ENCODE measurements at places on chromosomes 4 and X.

- no peak for DNase-seq
These were observed 601 bp downstream of the INPP4B start for GRCh38 chr4:142845293-142846107.

- DNase-seq: no peak
These were observed 69.2 kb downstream of the HADH start for GRCh38 chr4:108058685-108059440.

- no peak for DNase-seq
These were observed 101.8 kb upstream of the VCX2 start for GRCh38 chrX:8272821-8273220.

DNA sequence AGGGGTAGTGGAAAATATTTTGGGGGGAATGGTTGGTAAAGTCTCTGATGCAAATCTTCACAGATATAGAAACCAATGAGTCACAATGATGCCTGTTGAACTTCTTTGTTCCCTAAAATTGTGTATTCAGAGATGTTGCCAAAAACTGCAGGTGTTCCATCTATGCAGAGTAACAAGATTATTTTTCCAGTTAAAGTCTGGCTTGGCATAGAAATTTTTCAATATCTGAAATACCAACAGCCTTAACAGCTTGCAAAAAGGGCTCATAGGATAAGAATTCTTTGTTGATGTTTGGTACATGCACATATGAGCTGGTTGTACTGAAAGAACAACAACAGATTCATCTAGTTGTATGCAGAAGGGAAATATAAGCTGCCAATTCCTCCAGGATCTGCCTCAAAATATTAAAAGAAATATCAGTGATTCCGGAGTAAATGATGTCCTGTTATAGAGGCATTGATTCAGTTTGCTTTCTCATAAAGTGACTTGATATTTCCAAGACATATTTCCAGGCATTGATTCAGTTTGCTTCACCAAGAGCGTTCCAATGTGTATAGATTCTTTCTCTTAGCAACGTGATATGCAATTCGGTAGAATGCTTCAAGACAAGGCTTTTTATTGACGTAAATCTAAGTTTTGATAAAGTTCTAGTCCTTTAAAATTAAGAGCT is 564.4 kb downstream of the TMA16 start:
- no peak for DNase-seq

DNA sequence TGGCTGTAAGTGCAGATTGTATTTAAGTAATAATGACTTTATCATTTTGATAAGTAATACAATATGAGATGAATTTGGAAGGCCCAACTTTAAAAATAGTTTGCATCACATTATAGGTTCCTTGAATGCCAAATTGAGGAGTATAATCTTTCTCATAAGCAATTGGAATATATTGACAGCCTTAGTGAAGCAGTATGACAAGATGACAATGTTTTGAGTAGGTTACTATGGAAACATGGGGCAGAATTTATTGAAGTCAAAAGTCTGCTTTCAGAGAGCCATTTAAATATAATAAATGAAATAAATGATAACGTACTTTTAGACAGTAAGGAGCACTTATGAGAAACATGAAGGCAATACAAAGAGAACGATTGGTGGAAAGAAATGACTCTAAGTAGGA is 776.4 kb downstream of the TECRL start:
- no peak for DNase-seq

DNA sequence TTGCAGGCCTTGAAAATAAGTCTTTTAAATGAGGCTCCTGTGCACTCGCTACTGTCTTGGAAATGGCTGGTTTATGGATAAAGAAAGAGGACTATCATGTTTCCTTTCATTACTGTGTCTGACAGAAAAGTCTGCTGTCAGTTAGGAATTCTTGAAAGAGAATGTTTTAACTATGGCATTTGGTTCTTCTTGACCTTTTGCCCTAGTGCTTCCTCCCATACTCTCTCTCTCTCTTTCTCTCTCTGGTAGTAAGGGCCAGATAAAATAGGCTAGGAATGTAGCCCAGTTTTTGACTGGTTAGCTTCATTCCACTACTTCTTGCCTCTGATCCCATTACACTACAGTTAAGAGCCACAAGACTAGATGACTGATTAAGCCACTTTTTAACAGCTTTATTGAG is 29.8 kb downstream of the YY2 start:
- DNase-seq: no peak

- DNase-seq: no peak
These were observed 26.3 kb upstream of the PRSS48 start for GRCh38 chr4:151250706-151251105.

- DNase-seq: no peak
These were observed 21.8 kb downstream of the IL1RAPL1 start for GRCh38 chrX:28609003-28609402.

DNA sequence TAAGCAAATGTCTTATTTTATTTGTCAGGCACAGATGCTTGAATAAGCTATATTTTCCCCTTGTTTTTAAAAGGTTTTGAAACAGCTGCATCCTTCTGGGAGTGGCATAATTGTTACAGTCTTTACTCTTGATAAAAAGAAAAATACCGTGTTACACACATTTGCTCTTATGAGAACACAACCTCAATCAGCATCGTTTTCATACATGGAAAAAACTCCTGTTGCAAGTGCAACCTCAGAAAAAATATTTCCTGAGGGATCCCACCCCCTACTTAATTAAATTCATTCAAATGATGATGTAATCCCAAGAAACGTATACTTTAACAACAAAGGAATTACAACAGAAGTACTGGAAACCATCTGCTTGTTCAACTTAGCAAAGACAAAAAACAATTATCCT is 58.6 kb downstream of the SMAD1 start:
- no peak for DNase-seq
